ENCODE measurements at places on chromosomes 6 and 20. TPM values are rescaled to one million over a fixed set of nuclear protein-coding genes. Genes with fewer than 3 reads are reported as not detected.

DNA sequence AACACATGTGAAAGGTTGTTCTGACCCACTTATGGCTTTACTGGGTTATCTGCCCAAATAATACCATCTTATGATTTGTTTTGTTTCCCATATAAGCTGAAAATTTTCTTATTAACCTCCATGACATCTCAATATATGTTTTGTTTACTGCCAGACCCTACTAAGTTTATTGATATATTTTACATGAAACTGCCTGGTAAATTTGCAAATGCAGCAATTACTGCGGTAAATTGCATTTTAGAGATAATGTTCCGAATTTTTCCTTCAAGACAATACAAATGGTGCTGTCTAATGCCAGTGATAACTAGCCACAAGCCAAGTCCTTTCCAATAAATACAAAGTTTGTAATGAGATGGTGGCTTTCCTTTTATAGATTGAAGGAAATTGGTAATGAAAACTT, 275.9 kb downstream of the SAMD5 start:
- H3K27ac ChIP-seq: no peak overlapping the region
- H3K4me1 ChIP-seq: no peaks in the 10 kb centered on the region
- H3K36me3 ChIP-seq: no peaks in the 10 kb centered on the region
- no peak for ATAC-seq

OR2H1 gene
- not detected for total RNA-seq

- H3K27me3 ChIP-seq: peaks cover 6% of the 10 kb centered on the region
- H3K36me3 ChIP-seq: no peaks in the 10 kb centered on the region
- ATAC-seq: peak; percentile 37
- H3K4me1 ChIP-seq: no peaks in the 10 kb centered on the region
- no peak overlapping the region for H3K27ac ChIP-seq
- H3K4me3 ChIP-seq: no peak overlapping the region
Observed at GRCh38 chr6:43951063-43951755, 176.0 kb downstream of the MRPL14 start.

- H3K36me3 ChIP-seq: peaks cover 96% of the 10 kb centered on the region
- peak; percentile 24 for ATAC-seq
- H3K27ac ChIP-seq: peak overlapping the region; percentile 3
- no peak overlapping the region for H3K4me3 ChIP-seq
- peaks cover 33% of the 10 kb centered on the region for H3K4me1 ChIP-seq
Observed at GRCh38 chr20:45010399-45010828, 44.1 kb downstream of the STK4 start.

DNA sequence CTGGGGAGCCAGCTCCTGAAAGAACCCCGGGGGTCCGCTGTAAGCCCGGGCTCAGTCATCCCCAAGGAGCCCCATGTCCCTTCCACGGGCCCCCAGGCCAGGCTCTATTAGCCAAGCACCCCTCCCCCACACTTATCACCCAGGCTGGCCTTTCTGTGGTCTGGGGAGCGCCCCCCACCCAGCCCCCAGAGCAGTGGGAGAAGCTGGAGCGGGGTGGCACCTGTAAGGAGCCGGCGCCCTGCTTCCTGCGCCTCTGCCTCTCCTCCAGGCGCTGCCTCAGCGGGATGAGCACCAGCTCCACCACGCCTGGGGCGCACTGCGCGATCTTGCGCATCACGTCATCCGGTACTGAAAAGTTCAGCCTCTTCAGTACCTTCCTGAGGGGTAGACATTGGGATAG, 2.3 kb downstream of the SPEF1 start:
- peak overlapping the region; percentile 78 for H3K4me3 ChIP-seq
- peaks cover 16% of the 10 kb centered on the region for H3K4me1 ChIP-seq
- no peaks in the 10 kb centered on the region for H3K27me3 ChIP-seq
- H3K27ac ChIP-seq: no peak overlapping the region

BMP6 gene
- total RNA-seq: 0.21 TPM

- no peak for ATAC-seq
- no peak overlapping the region for H3K4me3 ChIP-seq
- no peak overlapping the region for H3K27ac ChIP-seq
- peaks cover 5% of the 10 kb centered on the region for H3K4me1 ChIP-seq
- peaks cover 5% of the 10 kb centered on the region for H3K27me3 ChIP-seq
Observed at GRCh38 chr20:1758765-1759164, 101.2 kb upstream of the SIRPG start.

DNA sequence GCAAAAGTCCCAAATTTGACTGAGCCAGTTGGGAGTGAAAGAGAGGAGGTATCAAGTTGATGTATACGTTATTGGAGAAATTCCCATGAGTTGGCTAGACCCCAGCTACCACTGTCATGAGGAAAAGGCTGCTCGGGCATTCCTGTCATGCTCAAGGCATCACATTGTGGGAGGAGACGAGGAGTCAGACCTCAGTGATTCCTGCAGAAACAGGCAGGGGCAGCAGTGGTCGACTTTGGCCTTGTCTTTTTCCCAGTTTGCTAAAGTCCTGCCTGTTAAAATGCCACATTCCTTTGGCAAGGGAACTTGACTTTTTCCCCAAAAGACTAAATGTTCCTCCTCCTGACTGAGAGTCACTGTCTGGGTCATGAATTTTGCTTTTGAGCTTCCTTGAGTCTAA, 295.5 kb upstream of the HS3ST5 start:
- no peak overlapping the region for H3K27ac ChIP-seq
- no peaks in the 10 kb centered on the region for H3K36me3 ChIP-seq
- no peaks in the 10 kb centered on the region for H3K4me1 ChIP-seq
- ATAC-seq: no peak
- H3K4me3 ChIP-seq: no peak overlapping the region

TLDC2 gene
- total RNA-seq: not detected

MEI4 gene
- not detected for total RNA-seq

GRCh38 chr6:118168421-118168820, 261.4 kb downstream of the SLC35F1 start:
- ATAC-seq: no peak
- no peak overlapping the region for H3K4me3 ChIP-seq
- peaks cover 9% of the 10 kb centered on the region for H3K27me3 ChIP-seq
- no peaks in the 10 kb centered on the region for H3K4me1 ChIP-seq
- no peak overlapping the region for H3K27ac ChIP-seq
- no peaks in the 10 kb centered on the region for H3K36me3 ChIP-seq

GRCh38 chr20:20711413-20711812, 1.0 kb downstream of the RALGAPA2 start:
- H3K27ac ChIP-seq: peak overlapping the region; percentile 88
- no peak for ATAC-seq
- H3K36me3 ChIP-seq: no peaks in the 10 kb centered on the region
- H3K4me1 ChIP-seq: peaks cover 20% of the 10 kb centered on the region
- H3K27me3 ChIP-seq: peaks cover 4% of the 10 kb centered on the region
- peak overlapping the region; percentile 91 for H3K4me3 ChIP-seq

GRCh38 chr6:156113631-156114030, 658.0 kb upstream of the NOX3 start:
- no peaks in the 10 kb centered on the region for H3K27me3 ChIP-seq
- H3K27ac ChIP-seq: no peak overlapping the region
- H3K4me3 ChIP-seq: no peak overlapping the region
- H3K4me1 ChIP-seq: no peaks in the 10 kb centered on the region
- peaks cover 2% of the 10 kb centered on the region for H3K36me3 ChIP-seq

DNA sequence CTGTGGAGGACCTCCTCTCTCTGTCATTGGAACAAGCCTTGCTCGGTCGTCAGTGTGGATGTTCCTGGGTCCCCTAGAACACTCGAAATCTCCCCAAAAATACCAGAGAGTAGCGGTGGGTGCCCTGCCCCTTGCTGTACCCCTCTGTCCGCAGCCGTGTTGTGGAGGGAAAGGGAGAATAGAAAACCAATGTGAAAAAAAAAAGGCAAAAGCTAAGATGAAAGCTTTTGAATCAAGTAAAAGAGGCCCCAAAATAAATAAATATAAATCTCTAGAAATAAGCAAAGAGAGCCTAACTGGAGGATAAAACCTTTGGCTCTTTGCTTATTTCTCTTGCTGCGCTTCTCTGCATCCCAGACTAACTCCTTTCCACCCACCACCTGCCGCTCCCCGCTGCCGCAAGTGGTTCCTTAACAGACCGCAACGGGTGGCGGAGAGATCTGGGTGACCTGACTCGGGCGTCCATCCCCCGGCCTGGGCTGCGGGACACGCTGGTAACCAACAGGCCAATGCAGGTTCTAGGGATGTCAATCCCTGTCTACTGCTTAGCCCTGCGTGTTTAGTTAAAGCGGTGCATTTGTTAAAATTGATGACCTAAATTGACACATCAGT, 110.0 kb downstream of the GPX5 start:
- H3K27me3 ChIP-seq: peaks cover 74% of the 10 kb centered on the region
- no peak overlapping the region for H3K27ac ChIP-seq
- no peaks in the 10 kb centered on the region for H3K36me3 ChIP-seq
